ENCODE measurements at places on chromosomes 13 and 19.

GRCh38 chr13:99555149-99555548 lies 53.9 kb downstream of the TM9SF2 start:
- no peak for DNase-seq

- DNase-seq = peak; percentile 52
Measured at GRCh38 chr19:39679056-39679790, 23.5 kb downstream of the LGALS16 start.

DNA sequence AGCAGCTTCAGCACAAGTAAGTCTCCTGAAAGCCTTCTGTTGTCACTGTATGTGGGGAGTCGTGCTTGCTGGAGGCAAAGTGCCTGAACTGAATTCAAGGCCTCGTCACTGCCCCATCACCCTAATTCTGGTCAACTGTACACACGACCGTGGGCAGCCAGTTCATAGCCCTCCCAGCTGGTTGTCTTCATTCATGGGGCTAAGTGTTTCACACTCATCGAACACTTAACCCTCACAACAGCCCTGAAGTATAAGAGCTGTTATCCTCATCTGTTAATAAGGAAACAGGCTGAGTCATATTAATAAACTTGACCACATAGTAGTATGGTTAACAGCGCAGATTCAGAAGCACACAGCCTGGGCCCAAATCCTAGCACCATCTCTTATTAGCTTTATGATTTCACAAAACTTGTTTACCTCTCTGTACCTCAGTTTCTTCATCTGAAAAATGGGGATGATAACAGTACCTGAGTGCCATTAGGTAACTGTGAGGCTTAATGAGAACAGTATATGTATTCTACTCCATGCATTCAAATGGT lies 66.7 kb downstream of the CDADC1 start:
- no peak for DNase-seq

- DNase-seq = no peak
Measured at GRCh38 chr19:51097796-51098195, 10.4 kb downstream of the CTU1 start.

GRCh38 chr13:95456815-95457214 lies 95.7 kb upstream of the CLDN10 start:
- DNase-seq = no peak
